T-helper 22 cell (primary cell): ENCODE measurements at places on chromosomes 5 and 9.

DNA sequence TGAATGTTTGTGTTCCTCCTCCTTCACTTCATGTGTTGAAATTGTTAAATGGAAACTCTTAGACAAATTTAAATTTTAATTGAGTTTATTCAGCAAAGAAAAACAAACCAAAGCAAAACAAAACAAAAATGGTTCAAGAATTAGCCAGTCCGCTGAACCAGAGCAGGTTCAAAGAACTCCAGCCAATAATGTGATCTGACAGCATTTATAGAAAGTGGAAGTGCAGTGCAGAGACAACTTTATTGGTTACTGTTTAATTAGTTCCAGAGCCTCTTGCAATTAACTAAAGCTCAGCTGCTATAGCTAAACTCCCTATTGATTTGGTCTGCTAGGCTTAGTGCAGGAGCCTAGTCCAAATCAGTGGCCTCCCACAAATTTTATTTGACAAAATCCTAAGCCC lies 132.9 kb downstream of the RNF180 start:
- no peak for DNase-seq

- no peak for DNase-seq
These were observed 4.7 kb downstream of the GLIS3 start for GRCh38 chr9:4295160-4295559.

GRCh38 chr5:129820-130219 lies 37.9 kb downstream of the PLEKHG4B start:
- DNase-seq, result no peak

- DNase-seq, result no peak
These were observed 335 bp downstream of the GALNT12 start for GRCh38 chr9:98807814-98808195.

DNA sequence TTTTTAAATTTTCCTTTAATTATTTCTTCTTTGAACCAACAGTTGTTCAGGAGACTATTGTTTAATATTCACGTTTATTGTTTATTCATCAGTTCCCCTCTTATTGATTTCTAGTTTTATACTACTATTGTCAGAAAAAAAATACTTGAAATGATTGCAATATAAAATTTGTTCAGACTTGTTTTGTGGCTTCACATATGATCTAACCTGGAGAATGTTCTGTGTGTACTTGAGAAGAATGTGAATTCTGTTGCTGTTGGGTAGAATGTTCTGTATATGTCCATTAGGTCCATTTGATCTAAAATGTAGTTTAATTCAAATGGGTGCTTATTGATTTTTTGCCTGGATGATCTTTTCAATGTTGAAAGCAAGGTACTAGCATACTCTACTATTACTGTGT lies 408.7 kb upstream of the RIOK2 start:
- DNase-seq, result no peak
